ENCODE measurements at places on chromosomes 1 and 21. TPM values are rescaled to one million over a fixed set of nuclear protein-coding genes. Genes with fewer than 3 reads are reported as not detected.

GRCh38 chr1:216898801-216899200 is 175.6 kb upstream of the ESRRG start:
- no peak for DNase-seq

DNA sequence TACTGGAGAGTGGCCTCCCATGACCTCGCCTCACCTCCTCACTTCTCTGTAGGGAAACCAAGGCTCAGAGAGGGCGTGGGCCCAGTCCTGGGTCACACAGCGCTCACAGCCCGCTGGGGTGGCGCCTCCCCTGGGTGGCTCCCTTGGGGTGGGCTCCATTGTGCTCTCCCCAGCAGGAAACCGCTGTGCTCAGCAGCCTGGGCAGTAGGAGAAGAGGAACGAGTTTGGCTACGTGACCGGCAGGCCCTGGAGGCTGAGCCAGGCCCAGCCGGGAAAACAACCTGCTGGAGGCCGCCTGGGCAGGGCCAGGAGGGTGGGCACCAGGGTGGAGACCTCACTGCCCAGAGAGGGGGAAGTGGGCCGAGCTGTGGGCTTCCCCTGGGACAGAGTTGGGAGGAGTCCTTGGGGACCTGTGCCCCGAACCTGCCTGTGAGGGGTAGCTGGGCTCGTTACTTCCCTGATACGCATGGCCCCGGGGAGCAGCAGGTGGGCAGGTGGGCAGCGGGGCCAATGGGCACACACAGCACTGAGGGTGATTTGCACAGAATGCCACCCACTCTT is 15.0 kb upstream of the FAM131C start:
- DNase-seq = no peak

DNA sequence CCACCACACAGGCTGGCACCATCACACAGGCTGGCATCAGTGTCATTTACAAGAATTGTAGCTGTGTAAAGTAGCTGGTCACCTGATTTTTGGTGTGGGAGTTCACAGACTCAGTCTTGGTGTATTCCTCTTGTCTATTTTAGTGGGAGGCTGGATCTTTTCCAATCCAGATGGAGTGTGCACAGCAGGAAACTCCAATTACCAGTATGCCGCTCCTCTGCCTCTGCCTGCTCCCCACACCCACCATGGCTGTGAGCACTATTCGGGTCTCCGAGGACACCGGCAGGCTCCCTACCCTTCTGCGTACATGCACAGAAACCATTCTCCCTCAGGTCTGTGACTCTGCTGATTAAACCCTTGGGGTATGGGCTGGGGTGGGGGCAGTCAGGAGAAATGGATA is 24.2 kb downstream of the TBX19 start:
- DNase-seq = no peak

- DNase-seq = no peak
Observed at GRCh38 chr1:33637846-33638440, 165.5 kb downstream of the ZSCAN20 start.

- peak; percentile 76 for DNase-seq
Observed at GRCh38 chr1:3410142-3410925, 44.1 kb upstream of the ARHGEF16 start.

DNA sequence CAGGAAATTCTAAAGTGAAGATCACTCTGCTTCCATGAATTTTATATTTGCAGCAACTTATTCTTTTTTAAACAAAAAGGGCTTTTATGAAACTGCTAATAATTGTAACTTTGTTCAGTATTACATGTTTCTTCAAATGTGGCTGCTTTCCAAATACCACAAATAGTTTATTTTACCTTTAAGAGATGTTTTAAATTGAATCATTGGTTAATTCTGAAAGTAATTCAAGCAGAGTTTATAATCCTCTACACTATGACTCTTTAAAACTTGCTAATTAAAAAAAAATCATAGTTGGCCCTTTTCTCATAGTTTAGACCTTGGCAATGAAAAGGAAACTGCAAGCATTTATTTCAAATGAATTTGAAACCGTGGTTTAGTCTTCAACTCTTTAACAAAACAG is 59.6 kb downstream of the SDCCAG8 start:
- DNase-seq = no peak

GRCh38 chr1:44719318-44719717 is 11.7 kb downstream of the RNU5D-1 start:
- no peak for DNase-seq

- DNase-seq = no peak
Observed at GRCh38 chr1:55245781-55246180, 30.6 kb upstream of the USP24 start.

- DNase-seq = no peak
Observed at GRCh38 chr1:212561501-212561931, 47.0 kb upstream of the ATF3 start.

- peak; percentile 40 for DNase-seq
Observed at GRCh38 chr1:116708255-116708900, 40.8 kb upstream of the IGSF3 start.

Gene OR10Z1
- not detected for total RNA-seq

Gene CD1D
- total RNA-seq = 1.7 TPM

Gene LCE1D
- not detected for total RNA-seq

Gene NECTIN4
- total RNA-seq = 75.6 TPM

Gene NDUFS2
- 94.1 TPM for total RNA-seq

Gene APCS
- total RNA-seq = not detected

Gene FOXE3
- total RNA-seq = not detected

Gene WNT3A
- 0.21 TPM for total RNA-seq
